ENCODE measurements at places on chromosomes 1 and 21.

DNA sequence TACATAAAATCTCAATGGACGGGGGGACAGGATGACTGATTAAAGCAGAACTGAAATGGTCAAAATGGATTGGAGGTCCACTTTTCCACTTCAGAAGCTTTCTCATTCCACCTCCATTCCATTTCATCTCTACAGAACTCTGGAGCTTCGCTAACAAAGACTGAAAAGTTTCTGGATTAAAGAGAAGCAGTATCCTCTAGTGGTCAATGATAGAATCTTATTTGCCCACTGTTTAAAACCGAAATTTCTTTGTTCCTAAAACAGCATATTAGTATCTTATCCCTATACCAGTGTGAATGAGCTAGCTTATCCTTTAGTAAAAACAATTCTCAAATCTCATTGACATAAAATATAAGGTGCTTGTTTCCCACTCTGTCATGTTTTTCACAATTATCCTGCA lies 890.6 kb downstream of the KCNT2 start:
- no peak for DNase-seq
- no peaks in the 10 kb centered on the region for H3K27me3 ChIP-seq
- H3K36me3 ChIP-seq: no peaks in the 10 kb centered on the region
- no peak overlapping the region for H3K27ac ChIP-seq
- H3K4me3 ChIP-seq: no peak overlapping the region

DNA sequence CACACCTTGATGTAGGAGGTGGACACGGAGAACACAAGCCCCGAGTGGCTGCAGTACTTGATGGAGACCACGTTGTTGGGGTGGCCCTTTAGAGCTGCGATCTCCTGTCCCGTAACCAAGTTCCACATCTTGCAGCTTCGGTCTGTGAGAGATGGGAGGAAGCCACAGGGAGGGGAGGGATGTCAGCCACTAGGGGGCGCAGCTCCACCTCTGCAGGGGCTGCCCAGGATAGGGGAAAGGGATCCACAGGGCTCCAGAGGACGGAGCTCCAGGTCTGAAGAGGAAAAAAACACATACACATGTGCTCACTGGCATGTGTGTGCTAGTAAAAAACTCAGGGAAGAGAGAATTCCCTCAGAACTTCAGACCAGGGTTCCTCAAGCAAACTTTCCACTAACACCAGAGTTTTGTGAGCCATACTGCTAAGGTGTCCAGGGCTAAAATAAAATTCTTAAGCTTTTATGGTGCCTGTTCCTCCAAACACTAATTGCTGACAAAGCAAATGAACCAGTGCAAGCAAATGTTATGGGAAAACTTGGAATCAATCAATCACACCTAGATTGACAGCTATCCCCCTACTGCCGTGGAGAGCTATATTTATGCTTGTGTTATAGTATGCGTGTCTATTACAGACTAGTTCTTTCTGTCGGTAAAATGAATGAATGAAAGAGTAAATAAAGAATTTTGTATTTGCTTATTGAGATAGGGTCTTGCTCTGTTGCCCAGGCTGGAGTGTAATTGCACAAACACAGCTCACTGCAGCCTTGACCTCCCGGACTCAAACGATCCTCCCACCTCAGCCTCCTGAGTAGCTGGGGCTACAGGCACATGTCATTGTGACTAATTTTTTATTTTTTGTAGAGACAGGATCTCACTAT lies 43.7 kb downstream of the KIF21B start:
- H3K36me3 ChIP-seq: peaks cover 5% of the 10 kb centered on the region
- no peaks in the 10 kb centered on the region for H3K27me3 ChIP-seq
- peak overlapping the region; percentile 8 for H3K27ac ChIP-seq
- H3K4me3 ChIP-seq: no peak overlapping the region

GRCh38 chr1:16093611-16094010 lies 20.2 kb upstream of the FAM131C start:
- peaks cover 9% of the 10 kb centered on the region for H3K4me1 ChIP-seq
- peaks cover 5% of the 10 kb centered on the region for H3K27me3 ChIP-seq
- H3K36me3 ChIP-seq: no peaks in the 10 kb centered on the region
- H3K4me3 ChIP-seq: no peak overlapping the region
- no peak overlapping the region for H3K27ac ChIP-seq

- no peak overlapping the region for H3K27ac ChIP-seq
- H3K36me3 ChIP-seq: no peaks in the 10 kb centered on the region
- peaks cover 3% of the 10 kb centered on the region for H3K4me1 ChIP-seq
- H3K4me3 ChIP-seq: no peak overlapping the region
Observed at GRCh38 chr1:242004751-242005495, 6.0 kb upstream of the MAP1LC3C start.

Data from type B pancreatic cell (in vitro differentiated cells).